ENCODE measurements at places on chromosomes 3 and 15.

GRCh38 chr15:70044168-70044567, 53.5 kb downstream of the TLE3 start:
- no peak for DNase-seq

DNA sequence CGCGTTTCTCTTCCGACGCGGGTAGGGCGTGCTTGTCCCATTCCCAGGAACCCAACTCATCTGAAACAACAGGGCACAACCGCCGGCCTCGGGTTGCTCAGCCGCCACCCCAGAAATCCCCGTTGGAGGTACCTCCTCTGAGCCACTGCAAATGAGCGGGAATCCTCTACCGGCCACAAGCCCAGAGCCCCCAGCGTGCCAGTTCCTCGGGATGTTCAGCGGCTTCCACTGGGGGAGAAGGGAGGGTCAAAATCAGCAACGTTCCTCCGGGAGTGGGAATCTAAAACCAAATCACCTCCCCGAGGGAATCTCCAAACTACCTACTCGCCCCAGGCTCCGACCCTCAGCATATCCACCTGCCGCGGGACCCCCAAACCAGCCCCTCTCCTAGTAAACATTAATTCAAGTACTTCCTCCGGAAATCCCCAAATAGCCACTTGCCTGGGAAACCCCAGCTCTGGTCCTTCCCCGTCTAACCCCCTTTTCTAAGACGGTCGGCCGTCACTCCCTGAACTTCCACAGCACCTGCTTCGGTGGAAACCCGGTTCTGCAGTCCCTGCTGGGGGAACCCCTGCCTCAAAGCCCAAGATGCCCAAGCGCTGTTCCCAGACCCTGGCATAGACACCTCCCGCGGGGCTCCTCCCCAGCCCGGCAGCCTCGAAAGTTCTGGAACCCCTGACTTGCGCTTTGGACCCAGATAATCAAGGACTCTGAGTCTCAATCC, 887 bp downstream of the OXTR start:
- DNase-seq: peak; percentile 80

GRCh38 chr3:40586901-40587300, 62.1 kb downstream of the ZNF621 start:
- DNase-seq: no peak

GRCh38 chr15:35746121-35746520, 200.2 kb upstream of the DPH6 start:
- no peak for DNase-seq

DNA sequence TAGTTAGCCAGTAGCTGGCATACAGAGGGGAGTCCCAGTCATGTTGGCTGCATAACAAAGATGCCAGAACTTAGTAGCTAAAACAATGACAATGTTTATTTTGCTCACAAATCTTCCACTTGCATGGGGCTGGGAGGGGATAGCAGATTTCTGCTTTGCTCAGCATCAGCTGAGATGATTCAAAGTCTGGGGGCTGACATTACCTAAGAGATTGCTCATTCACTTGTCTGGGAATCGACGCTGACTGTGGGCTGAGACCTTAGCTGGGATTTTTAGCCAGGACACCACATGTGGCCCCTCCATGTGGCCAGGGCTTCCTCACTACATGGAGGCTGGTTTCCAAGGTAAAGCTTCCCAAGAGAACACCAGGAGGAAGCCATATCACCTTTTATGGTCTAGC, 12.7 kb upstream of the CFAP100 start:
- no peak for DNase-seq

GRCh38 chr3:12155264-12155663, 3.4 kb downstream of the TIMP4 start:
- no peak for DNase-seq

- DNase-seq: no peak
These were observed 580.5 kb downstream of the NSUN3 start for GRCh38 chr3:94643400-94643799.
